ENCODE measurements at places on chromosomes 6 and 20.

GRCh38 chr6:15147827-15148226, 98.0 kb upstream of the JARID2 start:
- DNase-seq = no peak

- peak; percentile 19 for DNase-seq
Measured at GRCh38 chr6:96391776-96392360, 129.7 kb upstream of the UFL1 start.

- no peak for DNase-seq
Measured at GRCh38 chr6:74087899-74088298, 391.9 kb downstream of the CD109 start.

GRCh38 chr6:1113916-1114540, 197.9 kb upstream of the FOXQ1 start:
- DNase-seq = no peak

DNA sequence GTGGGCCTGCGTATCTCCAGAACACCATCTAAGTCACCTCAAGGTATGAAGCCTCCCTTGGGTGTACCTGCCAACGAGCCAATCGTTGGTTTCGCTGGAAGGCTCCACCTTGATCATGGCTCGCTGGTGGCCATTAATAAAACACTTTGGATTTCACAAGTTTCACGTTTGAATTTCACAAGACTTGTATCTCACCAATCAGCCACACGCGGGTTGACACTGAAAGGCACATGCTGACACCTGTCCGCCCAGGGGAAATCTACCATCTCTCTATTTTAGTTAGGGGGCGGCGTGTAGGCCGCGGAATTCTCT, 586 bp upstream of the HMGA1 start:
- DNase-seq = no peak

DNA sequence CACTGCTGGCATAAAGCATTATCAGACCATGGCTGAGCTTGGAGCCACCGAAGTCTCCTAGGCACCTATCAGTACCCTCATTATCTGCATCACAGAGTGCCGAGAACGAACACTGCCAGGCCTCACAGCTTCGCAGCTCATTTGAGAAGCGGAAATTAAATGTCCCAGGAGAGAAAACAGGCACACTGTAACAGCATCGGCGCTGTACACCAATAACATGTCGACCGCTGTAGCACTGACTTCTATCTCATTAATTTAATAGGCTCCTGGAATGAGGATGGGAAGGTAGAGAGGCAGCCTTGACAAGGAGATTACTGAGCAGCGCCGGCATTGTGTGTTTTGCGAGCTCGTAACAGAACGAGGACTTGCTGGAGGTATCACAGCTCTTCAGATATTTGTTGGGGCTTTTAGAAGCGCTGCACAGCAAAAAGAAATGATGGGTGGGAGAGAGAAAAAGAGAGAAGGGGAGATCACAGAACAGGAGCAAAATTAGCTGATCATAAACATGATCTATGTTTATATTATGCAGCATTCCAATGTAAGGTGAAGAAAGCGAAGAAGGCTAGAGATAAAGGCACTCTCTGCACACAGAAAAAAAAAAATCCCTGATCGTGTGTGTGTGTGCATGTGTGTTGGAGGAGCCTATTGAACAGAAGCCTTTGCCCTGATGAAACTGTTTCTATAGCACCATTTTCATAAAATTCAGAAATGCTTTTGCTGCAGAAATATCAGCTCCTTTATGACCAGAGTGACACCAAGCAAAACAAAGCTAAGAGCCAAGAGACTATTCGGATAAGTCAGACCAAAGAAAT, 29.2 kb downstream of the ID4 start:
- DNase-seq = no peak

DNA sequence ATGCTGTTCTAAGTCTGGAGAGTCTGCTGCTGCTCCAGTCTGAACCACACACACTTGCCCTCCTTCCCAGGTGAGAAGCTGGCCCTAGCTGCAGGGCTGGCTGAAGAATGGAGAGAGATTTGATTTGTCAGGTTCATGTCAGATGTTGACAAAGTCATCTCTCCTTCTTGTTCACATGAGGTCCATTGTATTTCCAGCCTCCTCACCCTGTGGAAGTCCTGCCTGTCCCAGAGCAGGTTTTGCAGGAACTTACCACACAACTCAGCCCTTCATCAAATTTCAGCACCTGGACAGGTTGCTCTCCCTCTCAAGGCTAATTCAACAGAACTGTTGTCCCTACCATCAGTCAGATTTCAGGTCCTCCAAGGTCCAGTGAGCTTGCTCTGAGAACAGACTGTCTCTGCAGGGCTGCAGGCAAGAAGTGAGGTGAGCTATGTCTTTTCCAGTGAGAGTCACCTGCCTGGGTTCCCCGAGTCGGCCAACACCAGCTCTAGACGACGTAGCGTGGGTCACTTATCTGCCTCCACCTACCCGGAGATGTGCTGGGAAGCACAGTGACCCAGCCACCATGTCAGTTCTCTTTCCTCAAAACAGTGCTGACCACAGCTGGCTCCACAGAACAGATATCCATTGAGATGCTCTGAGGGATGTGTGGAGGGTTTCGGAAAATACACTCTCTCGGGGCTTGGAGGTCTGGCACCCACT, 58.0 kb upstream of the CD93 start:
- DNase-seq = no peak

DNA sequence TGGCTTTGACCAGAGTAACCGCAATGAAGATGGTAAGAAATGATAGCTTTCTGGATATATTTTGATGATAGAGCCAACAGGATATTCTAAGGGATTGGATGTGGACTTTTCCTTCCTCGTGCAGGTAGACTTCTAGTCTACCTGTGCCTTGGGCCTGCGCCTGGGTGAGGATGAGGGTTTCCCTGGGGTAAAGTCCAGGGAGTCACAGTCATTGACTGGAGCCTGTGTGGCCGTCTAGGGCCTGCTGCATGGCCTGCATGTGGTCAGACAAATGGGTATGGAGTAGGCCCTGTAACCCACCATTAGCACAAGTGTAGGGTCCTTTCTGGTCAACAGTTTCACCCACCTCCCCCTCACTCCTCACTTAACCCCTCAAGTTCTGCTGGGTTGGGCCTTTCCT, 12.7 kb upstream of the CHMP4B start:
- DNase-seq = no peak

- DNase-seq = no peak
Measured at GRCh38 chr20:18986895-18987580, 173.5 kb downstream of the SCP2D1 start.

GRCh38 chr20:8602389-8603116, 466.3 kb upstream of the PLCB4 start:
- no peak for DNase-seq

DNA sequence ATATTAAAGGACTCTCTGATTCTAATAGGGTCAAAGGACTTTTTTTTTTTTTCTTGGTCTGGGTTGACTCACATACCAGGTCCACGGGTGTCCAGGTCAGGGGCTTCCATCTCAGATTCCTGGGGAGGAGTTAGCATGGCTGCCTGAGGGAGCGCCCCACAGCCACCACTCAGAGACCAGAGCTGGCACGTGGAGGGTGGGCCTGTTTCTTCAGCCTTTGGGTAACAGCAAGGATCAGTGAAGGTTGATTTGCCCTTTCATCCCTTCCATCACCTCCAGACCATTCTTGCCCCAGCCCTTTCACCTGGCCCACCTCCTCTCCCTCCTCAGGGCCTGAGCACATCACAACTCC, 5.9 kb upstream of the GPSM3 start:
- DNase-seq = no peak

- DNase-seq = no peak
Measured at GRCh38 chr6:56793938-56794337, 151.2 kb upstream of the DST start.

GRCh38 chr20:19786311-19786710, 28.3 kb downstream of the RIN2 start:
- peak; percentile 94 for DNase-seq

- no peak for DNase-seq
Measured at GRCh38 chr6:47715782-47716181, 17.4 kb downstream of the ADGRF4 start.

GRCh38 chr6:26223228-26223627, 136.0 kb downstream of the HFE start:
- DNase-seq = no peak

- DNase-seq = peak; percentile 64
Measured at GRCh38 chr6:130322673-130323268, 43.0 kb upstream of the TMEM200A start.

GRCh38 chr6:42710316-42710715, 12.1 kb downstream of the PRPH2 start:
- DNase-seq = no peak

- DNase-seq = peak; percentile 23
Measured at GRCh38 chr6:72084992-72085569, 198.7 kb downstream of the RIMS1 start.

- DNase-seq = no peak
Measured at GRCh38 chr6:12277386-12277785, 12.8 kb upstream of the EDN1 start.

- no peak for DNase-seq
Measured at GRCh38 chr6:141267420-141267819, 865.3 kb upstream of the GJE1 start.

DNA sequence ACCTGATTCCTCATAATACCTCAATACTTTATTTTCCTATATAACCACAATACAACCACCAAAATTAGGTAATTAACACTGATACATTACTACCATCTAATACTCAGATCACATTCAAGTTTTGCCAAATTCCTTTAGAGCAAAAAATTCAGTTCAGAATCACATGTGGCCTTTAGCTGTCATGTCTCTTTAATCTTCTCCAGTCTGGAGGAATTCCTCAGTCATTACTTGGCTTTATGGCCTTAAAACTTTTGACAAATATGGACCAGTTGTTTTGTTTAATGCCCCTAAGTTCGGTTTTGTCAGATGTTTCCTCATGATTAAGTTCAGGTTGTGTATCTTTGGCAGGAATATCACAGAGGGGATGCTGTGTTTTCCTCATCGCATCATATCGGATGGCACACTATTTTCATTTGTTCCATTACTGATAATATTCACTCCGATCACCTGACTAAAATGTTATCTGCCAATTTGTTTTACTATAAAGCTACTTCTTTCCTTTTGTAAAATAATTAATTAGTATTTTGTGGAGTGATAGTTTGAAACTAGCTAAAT, 51.2 kb upstream of the AKIRIN2 start:
- no peak for DNase-seq

GRCh38 chr6:51028276-51028675, 209.6 kb downstream of the TFAP2B start:
- peak; percentile 26 for DNase-seq

DNA sequence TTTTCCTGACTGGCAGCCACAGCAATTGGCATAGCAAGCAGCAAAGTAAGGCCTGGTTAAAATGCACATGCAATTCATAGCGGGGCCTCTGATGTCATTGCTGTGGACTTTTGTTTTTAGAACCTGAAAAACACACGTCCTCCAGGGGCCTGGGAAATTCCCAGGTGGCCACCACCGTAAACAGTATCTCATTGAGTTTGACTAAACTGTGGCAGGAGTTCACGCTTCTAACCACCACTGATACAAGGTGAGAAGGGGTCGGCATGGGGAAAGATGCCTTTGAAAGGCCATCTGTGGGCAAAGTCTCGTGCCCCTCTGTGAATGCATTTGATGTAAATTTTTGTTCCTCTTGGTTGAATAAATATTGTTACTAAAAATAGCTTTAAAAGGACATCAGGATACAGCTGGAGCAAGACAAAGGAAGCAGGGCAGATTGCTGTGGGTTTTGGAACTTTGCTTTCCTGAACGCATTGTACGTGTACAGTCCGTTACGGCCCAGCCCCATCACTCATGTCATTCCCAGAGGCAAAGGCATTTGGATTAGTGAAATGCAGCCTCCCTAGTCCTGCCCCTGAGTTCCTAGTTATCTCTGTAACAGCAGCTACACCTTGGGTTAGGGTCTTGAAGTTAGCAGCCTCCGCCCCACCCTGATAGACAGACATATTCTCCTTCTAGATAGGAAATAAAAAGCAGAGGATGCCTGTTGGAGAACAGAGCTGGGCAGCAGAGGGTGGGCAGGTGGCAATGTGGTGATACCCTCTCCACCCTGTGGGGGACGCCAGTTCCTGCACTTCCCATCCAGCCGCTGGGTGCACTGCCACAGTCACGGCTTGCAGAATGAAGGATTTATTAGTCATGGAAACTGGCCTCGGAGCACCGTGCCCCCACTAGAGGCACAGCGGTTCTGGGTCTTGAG, 80.3 kb downstream of the ZDHHC14 start:
- peak; percentile 37 for DNase-seq

GRCh38 chr20:11738852-11739251, 178.8 kb upstream of the BTBD3 start:
- DNase-seq = no peak

DNA sequence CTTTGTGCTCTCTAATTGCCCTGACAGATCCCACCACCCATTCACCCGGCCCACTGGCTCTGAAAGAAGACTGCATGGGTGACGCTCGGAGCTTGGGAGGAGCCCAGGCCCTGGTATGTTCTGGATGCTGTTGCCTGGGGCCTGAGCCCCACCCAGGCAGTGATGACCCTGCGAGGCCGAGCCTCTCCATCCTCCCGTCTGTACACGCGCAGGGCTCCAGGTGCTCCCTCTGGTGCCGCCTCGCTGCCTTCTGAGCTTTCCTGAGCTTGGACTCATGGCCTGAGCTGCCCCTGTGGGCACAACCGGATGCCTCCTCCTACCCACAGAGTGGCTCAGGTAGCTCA, 61.2 kb downstream of the STK35 start:
- no peak for DNase-seq

DNA sequence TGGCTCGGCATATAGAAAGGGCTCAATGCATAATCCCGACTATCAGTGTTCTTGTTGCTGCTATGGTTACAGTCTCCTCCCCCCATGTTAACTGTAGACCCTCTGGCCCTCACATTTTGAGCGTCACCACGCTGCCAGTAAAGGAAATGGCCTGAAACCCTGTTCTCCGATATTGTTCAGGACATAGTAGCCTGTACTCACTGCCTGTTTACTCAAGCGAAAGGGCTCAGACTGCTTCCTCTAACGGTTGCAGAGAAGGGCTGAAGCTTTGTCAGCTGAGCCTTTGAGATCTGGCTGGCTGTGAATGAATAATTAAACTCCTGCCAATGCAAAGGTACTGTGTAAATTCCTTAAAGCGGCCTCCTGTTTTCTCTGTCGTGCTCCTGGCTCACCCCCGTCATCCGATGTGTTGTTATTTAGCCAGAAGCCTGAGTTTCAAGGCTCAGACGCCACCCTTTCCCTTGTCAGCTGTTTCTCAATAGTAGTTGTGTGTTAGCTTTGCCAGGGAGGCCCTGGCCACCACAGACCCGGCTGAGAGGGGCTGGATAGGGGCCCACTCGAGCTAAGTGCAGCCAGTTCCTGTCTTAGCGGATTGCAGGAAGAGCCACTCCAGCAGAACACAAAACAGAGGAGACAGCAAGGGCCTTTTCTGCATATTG, 31.2 kb upstream of the RALGAPA2 start:
- DNase-seq = no peak

DNA sequence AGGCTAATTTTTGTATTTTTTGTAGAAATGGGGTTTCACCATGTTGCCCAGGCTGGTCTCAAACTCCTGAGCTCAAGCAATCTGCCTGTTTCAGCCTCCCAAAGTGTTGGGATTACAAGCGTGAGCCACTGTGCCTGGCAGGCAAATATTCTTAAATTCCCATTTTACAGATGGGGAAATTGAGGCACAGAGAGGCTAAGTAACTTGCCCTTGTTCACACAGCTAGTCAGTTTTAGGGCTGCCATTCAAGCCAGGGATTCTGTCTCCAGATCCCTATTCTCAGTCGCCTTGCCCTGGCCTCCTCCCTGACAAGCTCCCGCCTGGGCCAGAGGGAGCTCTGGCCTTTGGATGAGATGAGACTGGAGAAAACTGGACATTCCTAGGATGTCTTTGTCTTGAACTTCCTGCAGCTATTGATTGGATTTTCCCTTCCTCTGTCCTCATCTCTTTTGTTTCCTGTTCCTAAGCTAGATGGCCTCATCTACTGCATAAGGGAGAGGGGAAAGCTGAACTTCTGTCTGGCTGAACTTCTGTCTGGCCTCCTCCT, 90.5 kb downstream of the NDUFAF5 start:
- DNase-seq = no peak

Data from astrocyte of the cerebellum (primary cell).